ENCODE measurements at places on chromosomes 13 and 19.

- DNase-seq, result peak; percentile 36
Observed at GRCh38 chr19:6476155-6476895, 5.3 kb downstream of the DENND1C start.

- peak; percentile 76 for DNase-seq
Observed at GRCh38 chr19:18401580-18402112, 4.2 kb upstream of the LRRC25 start.

- DNase-seq, result peak; percentile 83
Observed at GRCh38 chr13:42021851-42022250, 26.6 kb upstream of the DGKH start.

GRCh38 chr19:2984215-2984528 is 6.8 kb downstream of the TLE6 start:
- no peak for DNase-seq

DNA sequence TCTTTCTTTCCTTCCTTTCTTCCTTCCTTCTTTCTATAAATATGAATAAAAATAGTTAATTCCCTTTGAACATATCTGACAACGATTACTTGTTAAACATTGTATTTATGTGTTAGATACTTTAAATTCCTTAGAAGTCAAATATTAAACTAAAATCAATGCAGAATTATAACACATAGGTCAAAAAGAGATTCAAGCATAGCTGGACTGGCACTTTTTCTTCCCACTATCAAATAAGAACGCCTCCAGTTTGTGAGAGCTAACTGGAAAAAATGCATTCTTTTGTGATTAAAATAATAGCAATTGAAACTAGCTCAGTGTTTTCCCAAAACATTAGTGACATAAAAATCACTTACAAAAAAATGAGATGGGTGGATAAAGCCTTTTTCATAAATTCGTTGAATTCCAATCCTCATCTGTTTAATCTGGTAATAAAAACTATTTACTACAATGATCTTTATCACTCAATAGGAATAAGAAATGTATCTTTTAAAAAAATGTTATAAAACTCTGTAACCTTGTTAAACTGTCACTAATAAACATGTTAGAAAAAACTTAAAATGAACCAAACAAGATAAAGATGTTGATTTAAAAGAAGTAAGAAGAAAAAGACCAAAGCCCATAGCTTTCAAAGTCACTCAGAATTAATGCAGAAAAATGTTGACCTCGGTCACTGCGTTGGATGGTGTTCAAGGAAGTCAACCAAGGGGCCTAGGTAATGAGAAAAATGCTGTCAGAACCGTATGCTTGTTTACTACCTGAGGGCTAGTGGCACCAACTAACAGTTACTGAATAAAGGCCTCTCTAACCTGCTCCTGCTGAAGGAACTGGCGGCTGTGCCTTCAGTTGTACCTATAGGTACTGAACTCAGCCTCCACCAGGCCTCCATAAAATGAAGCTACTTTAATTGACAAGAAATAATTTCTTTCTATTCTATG is 1039.5 kb upstream of the SLC10A2 start:
- DNase-seq, result no peak

DNA sequence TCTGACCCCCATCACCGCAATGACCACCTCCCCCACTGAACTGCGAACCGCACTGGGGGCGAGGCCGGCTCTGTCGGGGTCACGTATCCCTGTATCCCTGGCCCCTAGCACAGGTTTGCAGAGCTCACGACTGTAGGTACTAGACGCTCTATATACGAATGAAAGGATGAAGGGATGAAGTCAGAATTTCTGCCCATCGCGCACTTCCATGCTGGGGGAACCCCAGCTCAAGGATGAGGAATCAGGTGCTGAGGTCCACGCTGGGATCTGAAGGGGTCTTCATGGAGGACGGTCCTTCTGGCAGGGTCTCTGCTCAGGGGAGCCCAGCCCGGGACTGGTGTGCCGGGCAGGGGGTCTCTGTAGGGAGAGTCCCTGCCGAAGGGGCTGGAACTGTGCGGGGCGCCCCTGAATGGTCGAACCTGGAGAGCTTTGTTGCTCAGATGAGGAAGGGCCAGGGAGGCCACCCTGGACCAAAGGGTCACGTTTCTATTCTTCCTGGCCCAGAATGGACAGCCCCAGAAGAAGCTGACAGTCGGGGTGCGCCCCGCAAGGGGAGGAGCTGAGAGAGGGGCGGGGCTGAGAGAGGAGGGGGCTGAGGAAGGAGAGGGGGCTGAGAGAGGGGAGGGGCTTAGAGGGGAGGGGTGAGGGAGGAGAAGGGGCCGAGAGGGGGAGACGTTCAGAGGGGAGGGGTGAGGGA is 37.9 kb upstream of the SEMA6B start:
- DNase-seq, result no peak

- DNase-seq, result peak; percentile 56
Observed at GRCh38 chr13:108961542-108962125, 332.2 kb downstream of the MYO16 start.

All from erythroblast (primary cell).